HS-5 (cell line): ENCODE measurements at places on chromosomes 12 and 14.

DNA sequence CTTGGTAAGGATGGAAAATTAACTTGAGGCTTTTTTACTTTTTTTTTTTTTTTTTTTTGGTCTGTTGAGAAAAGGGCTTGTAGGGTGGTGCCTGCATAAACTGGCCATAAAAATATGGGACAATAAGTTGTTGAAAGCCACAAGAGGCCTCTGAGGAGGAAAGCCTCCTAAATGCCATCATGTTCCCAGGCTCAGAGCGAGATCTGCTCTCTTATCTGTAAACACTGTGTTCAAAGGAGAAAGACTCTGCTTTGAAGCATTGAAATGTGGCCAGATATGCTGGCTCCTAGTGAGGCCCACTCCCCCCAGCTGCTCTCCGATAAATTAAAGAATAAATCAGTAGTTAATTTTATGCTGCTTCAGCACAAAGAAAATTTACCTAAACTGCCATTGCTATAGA, 504.9 kb downstream of the DIO2 start:
- DNase-seq, result no peak

- no peak for DNase-seq
Measured at GRCh38 chr12:18277196-18277595, 15.9 kb downstream of the PIK3C2G start.

GRCh38 chr12:45742590-45742989, 13.1 kb downstream of the ARID2 start:
- no peak for DNase-seq

DNA sequence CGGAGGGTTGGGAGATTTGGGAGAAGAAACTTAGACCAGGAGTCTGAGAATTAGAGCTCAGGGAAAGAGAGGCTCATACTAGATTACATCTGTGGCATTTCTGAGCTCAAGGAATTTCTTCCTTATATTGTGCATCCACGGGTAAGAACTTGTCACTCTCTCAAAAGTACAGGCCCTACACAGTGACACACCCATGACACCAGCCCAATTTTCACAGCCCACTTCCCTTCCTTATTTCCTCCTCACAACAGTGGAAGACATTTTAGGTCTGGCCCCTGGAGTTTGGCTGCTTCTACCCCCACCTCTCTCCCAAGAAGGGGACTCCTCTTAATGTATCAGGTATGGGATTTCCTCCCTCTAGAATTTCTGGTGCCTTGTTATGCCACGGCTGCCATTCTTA, 9.2 kb upstream of the ZNF385A start:
- no peak for DNase-seq

- DNase-seq, result no peak
Measured at GRCh38 chr12:60106214-60106613, 510.4 kb downstream of the SLC16A7 start.

DNA sequence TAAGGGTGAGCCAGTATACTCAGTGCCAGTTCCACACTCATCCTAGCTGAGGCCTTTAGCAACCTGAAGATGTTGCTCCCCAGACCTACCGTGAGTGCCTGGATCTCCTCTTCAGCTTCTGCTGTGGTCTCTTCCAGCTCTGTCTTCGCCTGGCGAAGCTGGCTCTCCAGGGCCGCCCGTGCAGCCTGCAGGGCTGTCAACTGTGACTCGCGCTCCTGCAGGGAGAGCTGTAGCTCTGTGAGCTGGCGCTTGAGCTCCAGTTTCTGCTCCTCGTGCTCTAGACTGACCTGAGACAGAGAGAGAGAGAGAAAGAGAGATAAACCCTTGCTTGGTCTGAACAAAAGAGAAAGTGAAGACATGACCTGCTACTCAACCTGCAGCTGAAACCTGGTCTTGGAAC, 84.0 kb downstream of the PRKAB1 start:
- DNase-seq, result no peak

DNA sequence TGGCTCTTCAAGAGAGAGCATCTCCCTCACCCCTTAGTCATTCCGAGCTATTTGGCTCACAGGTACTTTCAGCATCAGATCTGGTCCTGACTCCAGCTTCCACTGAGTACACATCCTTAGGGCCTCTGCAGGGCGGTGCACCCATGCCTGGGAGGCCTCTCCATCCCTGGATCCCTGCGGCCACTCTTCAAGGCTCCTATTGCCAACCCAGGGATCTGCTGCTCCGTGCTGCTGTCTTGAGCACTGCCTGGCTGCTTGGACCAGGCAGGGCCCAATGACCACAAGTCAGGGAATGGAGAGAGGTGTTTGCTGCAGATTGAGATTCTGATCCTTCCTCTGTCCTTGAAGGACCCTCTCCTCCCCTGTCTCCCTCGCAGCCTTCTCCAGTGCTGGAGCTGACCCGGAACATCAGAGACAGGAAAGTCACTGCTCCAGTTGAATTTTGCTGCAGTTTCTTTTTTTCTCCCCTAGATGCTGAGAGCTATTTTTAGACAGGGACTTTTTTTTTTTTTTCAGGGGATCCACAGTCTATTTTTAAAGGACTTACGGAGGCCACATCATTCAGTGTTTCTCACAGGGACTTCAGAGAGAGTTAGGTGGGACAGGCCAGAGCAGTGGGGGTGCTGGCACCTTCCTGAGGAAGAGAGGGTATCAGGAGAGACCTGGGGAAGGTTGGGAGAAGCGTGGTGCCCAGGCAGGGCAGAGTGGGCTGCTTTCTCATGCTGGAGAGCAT, 50.1 kb upstream of the KCNA1 start:
- no peak for DNase-seq

GRCh38 chr14:68811171-68811570, 18.3 kb upstream of the ZFP36L1 start:
- DNase-seq, result no peak

GRCh38 chr14:69153873-69154270, 953 bp upstream of the DCAF5 start:
- no peak for DNase-seq

DNA sequence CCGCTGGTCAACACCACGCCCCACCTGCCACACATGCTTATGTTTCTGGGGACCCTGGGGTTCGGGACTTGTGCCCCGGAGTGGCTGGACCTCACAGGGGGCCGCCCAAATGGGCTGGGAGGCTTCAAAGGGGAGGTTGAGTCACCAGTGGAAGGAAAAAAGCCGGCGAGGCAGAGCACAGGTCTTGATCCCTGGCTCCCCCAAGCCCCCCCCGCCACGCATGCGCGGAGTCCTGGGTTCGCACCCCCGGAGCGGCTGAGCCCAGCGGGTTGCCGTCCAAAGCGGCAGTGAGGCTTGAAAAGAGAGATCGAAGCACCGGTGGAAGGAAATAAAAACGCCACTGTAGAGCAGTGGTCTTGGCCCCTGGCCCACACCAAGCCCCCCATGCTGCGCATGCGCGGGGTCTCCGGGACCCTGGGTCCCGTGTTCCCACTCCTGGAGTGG, 313.5 kb downstream of the ALG10 start:
- DNase-seq, result no peak

- DNase-seq, result no peak
Measured at GRCh38 chr12:104768033-104768432, 190.1 kb downstream of the SLC41A2 start.

DNA sequence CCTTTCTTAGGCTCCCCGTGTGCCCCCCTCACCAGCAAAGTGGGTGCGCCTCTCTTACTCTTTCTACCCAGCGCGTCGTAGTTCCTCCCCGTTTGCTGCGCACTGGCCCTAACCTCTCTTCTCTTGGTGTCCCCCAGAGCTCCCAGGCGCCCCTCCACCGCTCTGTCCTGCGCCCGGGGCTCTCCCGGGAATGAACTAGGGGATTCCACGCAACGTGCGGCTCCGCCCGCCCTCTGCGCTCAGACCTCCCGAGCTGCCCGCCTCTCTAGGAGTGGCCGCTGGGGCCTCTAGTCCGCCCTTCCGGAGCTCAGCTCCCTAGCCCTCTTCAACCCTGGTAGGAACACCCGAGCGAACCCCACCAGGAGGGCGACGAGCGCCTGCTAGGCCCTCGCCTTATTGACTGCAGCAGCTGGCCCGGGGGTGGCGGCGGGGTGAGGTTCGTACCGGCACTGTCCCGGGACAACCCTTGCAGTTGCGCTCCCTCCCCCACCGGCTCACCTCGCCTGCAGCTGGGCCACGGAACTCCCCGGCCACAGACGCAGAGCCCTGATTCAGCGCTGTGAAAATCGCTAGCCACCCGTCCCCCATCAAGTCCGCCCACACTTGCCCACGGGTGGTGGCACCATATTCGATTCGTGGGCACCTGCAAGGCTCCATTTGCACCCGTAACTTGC, 1.3 kb downstream of the TMEM233 start:
- no peak for DNase-seq

- DNase-seq, result no peak
Measured at GRCh38 chr12:52909331-52909730, 4.5 kb upstream of the KRT8 start.

DNA sequence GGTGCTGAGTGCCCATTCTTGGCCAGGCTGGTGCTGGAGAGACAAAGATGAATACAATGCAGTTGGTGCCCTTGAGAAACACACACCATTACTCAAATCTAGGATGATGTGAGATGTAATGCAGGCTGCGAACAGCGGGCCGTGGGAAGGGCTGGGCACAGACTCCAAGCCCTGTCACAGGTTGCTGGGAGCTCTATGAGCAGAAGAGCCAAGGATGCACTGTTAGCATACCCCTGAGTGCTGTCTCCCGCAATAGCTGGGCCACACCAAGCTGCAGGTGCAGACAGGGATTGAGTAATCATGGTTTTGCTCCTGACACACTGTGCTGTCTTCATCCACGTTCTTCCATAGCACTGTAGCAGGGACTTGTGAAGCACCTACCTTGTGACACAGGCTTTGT, 247.5 kb upstream of the CRY1 start:
- DNase-seq, result no peak

- DNase-seq, result no peak
Measured at GRCh38 chr14:61482348-61483206, 161.2 kb downstream of the PRKCH start.

- no peak for DNase-seq
Measured at GRCh38 chr12:105166736-105167135, 59.2 kb downstream of the WASHC4 start.

- DNase-seq, result no peak
Measured at GRCh38 chr14:100994082-100994481, 90.6 kb upstream of the RTL1 start.

DNA sequence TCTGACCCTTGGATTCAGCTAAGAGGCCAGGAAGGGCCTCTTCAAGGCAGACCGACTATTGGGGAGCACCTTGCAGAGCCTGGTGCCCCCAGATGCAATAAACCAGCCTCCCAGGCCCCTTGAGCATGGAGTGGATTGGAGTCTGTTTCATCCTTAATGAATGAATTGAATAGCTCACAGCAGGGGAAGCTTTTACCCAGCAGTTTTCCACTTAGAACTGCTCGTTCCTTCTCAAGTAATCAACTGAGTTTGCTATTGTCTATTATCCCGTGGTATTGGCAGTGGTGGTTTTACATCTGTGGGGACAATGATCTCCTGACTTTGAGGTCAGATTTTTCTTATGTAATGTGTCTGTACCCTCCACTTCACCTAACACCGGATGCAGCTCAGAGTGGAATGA, 197.6 kb downstream of the AACS start:
- no peak for DNase-seq

DNA sequence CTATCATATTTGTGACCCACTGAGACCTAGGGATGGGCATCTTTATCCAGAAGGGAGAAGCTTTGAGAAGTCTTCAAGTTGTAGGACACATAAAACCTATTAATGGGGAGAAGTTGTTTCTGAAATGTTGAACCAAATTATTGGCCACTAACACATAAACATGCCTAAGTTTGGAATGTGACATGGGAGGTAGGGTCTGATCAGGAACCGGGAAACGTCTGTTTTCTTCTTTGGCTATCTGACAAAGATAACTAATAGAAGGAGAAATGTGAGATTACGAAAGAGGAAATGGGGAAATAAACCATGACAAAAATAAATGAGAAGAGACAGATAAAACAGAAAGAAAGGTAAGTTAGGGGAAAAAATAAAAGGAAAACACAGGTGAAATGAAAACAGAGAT, 425.2 kb downstream of the EGLN3 start:
- DNase-seq, result no peak

GRCh38 chr12:27705263-27705662, 5.4 kb upstream of the MRPS35 start:
- DNase-seq, result no peak

- no peak for DNase-seq
Measured at GRCh38 chr12:70540996-70541395, 96.2 kb downstream of the PTPRB start.

GRCh38 chr12:57621497-57622292, 10.5 kb downstream of the ARHGEF25 start:
- DNase-seq, result no peak

- no peak for DNase-seq
Measured at GRCh38 chr12:66323017-66323416, 20.7 kb downstream of the HELB start.

DNA sequence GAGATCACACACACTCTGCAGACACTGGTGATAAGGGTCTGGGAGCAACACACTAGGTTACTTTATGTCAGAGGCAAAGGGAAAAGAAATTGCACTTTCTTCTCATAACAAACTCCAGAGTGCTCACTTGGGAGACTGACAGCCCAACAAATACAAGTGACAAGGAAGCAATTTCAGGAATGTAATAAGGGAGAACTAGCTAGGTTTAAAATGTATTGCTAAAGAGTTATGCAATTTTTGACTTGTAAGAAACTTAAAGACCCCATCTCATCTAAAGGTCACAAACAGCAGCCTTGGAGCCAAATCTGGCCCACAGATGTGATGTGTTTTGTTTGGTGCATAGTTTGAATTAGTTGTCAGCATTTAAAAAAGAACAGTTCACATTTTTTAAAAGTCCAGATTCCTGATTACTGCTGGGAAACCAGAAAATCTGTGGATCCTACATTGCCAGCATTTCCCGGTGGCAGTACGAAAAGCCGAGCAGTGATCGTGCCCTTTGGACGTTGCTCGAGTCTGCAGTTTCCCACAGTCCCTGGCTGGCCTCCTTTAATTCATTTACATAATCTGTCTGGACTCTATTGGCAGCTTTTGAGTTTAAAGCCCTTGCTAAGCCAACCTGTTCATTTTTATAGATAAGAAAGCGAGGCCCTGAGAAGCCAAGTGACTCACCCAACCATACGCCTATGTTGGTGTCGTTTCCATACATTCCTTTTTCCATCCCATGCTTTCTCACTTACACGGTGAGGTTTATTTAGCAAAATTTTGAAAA, 42.0 kb upstream of the ETV6 start:
- DNase-seq, result no peak

- DNase-seq, result no peak
Measured at GRCh38 chr12:125305231-125305630, 240.0 kb downstream of the AACS start.

GRCh38 chr14:74571901-74572725, 39.9 kb downstream of the LTBP2 start:
- peak; percentile 99 for DNase-seq

GRCh38 chr12:103877934-103878510, 37.0 kb upstream of the NT5DC3 start:
- peak; percentile 41 for DNase-seq

GRCh38 chr14:61607570-61608244, 87.6 kb upstream of the HIF1A start:
- no peak for DNase-seq

DNA sequence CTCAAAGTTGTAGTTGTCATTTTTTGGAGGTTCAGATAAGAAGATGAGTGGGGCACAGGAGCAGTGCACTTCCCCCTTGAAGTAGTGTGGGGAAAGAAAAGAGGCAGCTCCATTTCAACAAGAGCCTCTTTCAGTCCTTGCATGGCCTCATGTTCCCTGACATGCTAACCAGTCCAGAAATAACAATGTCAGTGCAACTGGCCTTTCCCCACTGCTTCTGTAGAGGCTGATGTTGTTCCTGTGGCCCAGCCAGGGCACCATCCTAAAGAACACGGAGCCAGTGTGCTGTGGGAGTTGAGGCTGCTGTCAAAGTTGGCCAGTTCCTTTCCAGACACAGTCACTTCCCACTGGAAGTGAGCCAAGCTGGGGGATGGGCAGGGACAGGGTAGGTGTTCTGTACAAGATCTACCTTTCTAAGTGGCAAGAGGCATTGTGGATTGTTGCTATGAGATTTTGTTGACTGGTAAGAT, 77.7 kb upstream of the SLC38A2 start:
- no peak for DNase-seq
